ENCODE measurements at places on chromosomes 1 and 21.

GRCh38 chr1:153346077-153346723, 2.4 kb downstream of the PGLYRP4 start:
- DNase-seq, result no peak

- DNase-seq, result peak; percentile 79
Measured at GRCh38 chr1:107691540-107691939, 273.4 kb downstream of the VAV3 start.

DNA sequence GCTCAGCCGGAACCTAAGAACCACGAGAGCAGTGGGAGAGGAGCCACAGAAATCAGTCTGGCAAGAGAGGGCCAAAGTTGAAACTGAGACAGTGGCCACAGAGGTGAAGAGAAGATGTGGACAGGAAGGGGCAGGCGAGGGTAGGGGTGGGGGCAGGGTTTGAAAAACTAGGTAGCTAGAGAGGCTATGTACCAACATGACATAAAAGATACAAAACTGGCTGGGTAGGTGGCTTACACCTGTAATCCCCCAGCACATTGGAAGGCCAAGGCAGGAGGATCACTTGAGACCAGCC, 28.4 kb upstream of the TIAM1 start:
- no peak for DNase-seq

DNA sequence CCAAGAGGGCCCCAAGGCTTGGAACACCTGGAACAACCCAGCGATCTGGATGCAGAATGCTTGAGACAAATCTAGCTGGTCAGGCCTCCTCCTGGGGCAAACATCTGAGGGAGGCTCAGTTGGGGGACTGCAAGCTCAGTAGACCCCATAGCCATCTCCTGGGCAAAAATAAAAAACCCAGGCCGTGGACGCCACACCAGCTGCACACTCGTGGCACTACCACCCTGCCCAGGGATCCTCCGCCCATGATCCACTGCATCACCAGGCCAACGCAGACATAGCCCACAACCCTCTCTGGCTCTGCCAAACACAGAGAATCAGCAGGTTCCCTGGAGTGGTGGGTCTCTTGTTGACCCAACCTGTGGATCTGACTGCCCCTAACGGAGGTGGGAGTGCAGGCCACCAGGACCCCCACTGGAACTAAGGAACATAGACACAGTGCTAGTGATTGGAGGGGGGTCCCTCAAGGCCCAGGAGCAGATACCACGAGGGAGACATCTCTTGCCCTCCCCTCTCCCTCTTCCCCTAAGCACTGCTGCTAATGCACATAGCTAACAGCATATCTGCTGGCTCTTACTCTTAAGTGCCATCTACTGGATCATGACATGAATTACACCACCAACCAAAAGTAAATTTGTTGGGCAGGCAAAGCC, 147.2 kb downstream of the CHD1L start:
- peak; percentile 5 for DNase-seq

DNA sequence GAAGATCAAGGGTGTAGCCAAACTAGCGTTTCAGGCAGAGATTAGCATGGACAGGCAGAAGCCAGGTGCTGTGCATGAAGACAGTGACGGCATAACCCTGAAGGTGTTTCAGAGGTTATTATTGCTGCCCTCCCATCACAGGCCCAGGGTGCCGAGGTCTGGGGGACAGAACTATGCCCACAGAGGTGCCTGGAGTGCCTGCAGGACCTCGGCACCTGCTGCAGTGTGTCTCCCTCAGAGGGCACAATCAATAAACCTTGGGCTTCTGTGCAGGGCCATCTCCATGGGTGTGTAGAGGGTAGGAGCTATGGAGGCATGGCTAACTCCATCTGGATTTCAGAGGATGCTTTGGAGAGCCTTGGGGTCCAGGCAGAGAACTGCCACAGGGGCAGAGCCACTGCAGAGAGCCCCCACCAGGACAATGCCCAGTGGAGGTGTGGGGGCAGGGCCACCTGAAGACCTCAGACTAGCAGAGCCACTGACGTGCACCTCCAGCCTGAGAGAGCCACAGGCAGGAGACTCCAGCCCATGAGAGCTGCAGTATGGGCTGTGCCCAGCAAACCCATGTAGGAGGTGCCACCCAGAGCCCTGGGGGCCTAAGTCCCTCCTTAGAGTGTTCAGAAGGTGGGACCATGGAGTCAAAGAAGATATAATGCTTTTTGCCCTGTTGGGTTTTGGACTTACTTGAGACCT, 5.7 kb upstream of the ABCG1 start:
- DNase-seq, result no peak

- DNase-seq, result no peak
Measured at GRCh38 chr1:162753998-162754585, 36.4 kb upstream of the HSD17B7 start.

- no peak for DNase-seq
Measured at GRCh38 chr1:151673407-151673806, 43.2 kb downstream of the CELF3 start.

DNA sequence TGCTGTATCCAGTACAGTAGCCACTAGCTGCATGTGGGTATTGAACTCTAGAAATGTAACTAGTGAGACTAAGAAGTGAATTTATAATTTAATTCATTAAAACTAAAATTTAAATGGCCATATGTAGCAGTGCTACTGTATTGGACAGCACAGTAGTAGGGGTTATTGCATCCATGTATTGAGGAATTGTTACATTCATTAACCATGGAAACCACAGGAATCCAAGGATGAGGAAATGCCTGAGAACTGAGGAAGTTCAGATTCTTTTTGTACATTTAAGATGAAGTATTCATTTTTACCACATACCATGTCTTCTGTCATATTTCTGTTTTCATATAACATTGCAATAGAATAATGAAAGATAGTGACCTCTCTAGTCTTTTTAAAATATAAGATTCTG, 2.6 kb downstream of the MTF2 start:
- DNase-seq, result peak; percentile 71

- DNase-seq, result no peak
Measured at GRCh38 chr1:201697174-201697573, 131.8 kb upstream of the IPO9 start.

DNA sequence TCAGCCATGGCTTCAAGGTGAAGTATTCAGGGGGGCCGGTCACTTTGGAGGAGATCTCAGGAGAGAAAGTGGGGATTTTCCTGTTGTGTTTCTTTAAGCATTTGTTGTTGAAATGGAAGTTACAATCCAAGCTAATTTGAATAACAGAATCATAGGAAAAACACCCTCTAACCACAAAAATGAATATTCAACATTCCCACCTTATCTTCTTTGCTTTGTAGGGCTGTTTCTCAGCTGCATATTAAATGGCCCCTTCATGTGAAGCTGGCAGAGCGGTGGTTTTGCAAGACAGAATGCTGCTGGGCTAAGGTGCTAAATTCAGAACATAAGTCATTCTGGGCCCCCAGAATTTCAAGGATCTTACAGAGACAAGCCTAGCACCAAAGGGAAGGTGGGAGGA, 279.0 kb downstream of the RRAGC start:
- DNase-seq, result no peak

DNA sequence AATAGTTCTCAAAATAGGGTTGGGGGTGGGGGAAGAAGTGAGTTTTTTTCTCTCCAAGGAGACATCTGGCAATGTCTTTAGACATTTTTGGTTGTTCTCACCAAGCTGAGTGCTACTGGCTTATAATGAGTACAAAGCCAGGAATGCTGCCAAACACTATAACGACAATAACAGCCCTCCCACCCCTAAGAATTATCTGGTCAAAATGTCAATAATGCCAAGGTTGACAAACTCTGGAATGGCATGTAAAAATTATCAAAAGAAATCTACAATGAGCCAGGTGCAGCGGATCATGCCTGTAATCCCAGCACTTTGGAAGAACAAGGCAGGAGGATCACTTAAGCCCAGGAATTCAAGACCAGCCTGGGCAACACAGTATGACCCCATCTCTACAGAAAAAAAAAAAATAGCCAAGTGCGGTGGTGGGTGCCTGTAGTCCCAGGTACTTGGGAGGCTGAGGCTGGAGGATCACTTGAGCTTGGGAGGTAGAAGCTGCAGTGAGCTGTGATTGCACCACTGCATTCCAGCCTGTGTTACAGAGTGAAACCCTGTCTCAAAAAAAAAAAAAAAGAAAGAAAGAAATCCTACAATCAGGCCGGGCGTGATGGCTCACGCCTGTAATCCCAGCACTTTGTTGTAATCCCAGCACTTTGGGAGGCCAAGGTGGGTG, 2.5 kb downstream of the ATP5PF start:
- peak; percentile 10 for DNase-seq

- DNase-seq, result no peak
Measured at GRCh38 chr1:34918977-34919561, 10.4 kb downstream of the DLGAP3 start.

- DNase-seq, result no peak
Measured at GRCh38 chr21:45199201-45199600, 88.5 kb downstream of the POFUT2 start.

DNA sequence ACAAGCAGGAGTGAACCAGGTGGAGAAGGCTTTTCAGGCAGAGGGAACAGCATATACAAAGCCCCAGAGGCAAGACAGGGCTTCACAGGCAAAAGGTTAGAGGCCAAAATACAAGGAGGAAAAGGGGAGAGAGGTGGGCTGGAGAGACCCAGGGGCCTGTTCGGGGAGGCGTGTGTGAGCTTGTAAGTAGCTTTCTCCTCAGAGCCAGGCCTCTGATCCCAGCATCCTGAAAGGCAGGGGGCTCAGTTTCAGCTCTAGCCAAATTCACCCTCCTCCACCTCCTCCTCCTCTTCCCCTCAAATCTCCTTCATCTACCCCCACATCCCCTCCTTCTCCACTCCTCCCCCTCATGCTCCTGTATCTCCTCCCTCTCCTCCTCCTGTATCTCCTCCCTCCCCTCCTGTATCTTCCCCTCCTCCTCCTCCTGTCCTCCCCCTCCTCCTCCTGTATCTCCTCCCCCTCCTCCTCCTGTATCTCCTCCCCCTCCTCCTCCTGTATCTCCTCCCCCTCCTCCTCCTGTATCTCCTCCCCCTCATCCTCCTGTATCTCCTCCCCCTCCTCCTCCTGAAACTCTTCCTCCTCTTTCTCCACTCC, 148.6 kb downstream of the ST6GALNAC5 start:
- DNase-seq, result no peak

GRCh38 chr1:200558866-200559459, 61.6 kb downstream of the KIF14 start:
- DNase-seq, result peak; percentile 47

DNA sequence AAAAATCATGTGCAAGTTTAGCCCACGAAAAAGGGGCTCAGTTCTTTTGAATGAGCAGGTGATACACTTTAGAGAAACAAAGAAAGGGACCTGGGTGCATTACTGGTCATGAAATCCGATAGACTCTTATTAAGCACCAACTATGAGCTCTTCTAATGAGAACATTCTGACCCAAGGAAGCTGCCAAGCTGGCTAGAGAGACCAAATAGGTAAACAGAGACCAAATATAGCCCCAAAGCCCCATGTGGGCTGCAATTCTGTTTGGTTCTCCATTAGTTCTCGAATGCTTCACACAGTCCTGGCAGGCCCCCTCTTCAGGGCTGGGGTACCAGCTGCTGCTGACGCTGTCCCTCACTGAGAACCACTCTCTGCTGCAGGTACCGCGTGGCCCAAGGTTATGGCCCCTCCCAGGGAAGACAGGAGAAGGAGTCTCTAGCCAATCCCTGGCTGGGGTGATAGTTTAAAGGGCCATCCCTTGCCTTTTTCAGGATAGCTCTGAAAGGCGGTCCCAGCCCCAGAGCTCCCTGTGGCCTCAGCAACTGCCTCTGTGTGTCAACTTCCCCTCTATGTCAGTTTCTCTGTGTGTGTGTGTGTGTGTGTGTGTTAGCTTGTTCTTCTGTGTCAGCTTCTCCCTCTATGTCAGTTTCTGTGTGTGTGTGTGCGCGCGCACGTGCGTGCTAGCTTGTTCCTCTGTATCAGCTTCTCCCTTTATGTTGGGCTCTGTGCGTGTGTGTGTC, 7.1 kb upstream of the UBXN10 start:
- no peak for DNase-seq

GRCh38 chr21:37557261-37557950, 190.8 kb downstream of the DYRK1A start:
- DNase-seq, result no peak

- DNase-seq, result no peak
Measured at GRCh38 chr1:81832573-81832972, 31.8 kb downstream of the ADGRL2 start.

DNA sequence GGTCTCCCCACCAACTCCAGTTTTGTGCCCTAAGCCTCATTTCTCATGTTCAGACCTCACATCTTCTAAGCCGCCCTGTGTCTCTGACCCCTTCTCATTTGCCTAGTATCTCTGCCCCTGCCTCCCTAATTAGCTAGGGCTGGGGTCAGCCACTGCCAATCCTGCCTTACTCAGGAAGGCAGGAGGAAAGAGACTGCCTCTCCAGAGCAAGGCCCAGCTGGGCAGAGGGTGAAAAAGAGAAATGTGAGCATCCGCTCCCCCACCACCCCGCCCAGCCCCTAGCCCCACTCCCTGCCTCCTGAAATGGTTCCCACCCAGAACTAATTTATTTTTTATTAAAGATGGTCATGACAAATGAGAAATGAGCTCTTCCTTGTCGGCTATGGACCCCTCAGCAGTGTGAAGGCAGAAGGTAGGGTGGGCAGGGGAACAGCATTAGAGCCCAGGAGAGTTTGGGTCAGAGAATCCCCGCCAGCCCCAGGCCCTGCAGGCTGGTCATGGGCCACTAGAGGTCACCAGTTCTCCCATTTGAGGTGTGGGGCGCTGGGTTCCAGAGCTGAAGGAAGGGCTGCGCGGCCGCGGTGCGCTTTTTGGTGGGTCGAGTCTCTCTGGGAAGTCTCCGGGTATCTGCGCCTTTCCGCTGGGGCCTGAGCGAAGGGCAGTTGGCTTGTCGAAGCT, 11.5 kb downstream of the ADAMTSL4 start:
- DNase-seq, result no peak

- no peak for DNase-seq
Measured at GRCh38 chr1:83931658-83932253, 67.2 kb downstream of the TTLL7 start.

GRCh38 chr1:207988326-207989165, 77.6 kb upstream of the CD34 start:
- no peak for DNase-seq

Data from foreskin keratinocyte (primary cell).